ENCODE measurements at places on chromosomes 12 and 14. TPM values are rescaled to one million over a fixed set of nuclear protein-coding genes. Genes with fewer than 3 reads are reported as not detected.

GRCh38 chr12:70581208-70581607, 56.0 kb downstream of the PTPRB start:
- no peak for DNase-seq

DNA sequence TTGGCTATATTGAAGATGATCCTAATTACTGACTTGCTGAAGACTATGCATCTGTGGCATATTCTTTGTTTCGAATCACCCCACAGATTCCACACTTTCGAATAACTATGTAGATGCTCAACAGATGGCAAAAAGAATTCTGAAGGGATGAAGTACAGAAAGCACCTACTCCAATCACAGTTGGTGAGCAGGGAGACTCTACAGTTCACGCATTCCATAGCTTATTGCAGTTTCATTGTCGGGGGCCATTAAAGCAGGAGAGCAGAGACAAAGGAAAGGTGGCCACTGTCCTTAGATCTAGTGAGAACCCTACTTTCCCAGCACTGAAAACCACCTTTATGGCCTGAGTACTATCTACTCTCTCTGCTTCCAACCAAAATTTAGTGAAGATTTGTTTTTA, 191.9 kb downstream of the STXBP6 start:
- DNase-seq: no peak

- DNase-seq: no peak
Observed at GRCh38 chr14:57960946-57961785, 95.3 kb upstream of the SLC35F4 start.

DNA sequence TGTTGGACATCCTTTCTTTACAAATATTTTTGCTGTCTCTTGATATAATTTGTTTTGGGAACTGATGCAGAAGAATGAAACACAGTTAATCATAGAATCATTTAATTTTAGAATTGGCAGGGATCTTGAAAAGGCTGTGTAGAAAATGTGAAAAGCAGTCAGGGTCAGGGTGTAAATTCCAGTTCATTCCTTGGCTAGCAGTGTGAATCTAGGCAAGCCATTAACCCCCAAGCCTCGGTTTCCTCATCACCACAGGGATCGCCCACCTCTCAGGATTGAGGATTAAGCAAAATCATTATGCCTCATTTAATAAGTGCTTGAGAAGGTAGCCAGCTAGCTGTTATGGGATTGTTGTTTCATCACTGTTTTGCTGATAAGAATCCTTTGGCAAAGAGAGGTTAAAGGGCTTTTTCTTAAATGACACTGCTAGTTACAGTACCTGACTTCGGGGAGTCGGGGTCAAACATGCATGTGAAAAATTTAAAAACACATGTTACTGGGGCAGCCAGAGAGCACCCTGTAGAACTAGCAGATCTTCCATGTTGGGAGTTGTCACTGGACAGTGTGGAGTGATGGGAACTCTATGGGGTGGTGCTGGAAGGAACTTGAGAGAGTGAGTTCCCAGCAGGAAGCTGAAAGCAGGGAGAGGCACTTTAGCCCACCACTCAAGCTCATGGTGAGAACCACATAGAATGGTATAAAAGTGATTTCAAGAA, 10.7 kb downstream of the TNFRSF1A start:
- no peak for DNase-seq

GRCh38 chr14:76050797-76051392, 65.3 kb downstream of the IFT43 start:
- peak; percentile 72 for DNase-seq

DNA sequence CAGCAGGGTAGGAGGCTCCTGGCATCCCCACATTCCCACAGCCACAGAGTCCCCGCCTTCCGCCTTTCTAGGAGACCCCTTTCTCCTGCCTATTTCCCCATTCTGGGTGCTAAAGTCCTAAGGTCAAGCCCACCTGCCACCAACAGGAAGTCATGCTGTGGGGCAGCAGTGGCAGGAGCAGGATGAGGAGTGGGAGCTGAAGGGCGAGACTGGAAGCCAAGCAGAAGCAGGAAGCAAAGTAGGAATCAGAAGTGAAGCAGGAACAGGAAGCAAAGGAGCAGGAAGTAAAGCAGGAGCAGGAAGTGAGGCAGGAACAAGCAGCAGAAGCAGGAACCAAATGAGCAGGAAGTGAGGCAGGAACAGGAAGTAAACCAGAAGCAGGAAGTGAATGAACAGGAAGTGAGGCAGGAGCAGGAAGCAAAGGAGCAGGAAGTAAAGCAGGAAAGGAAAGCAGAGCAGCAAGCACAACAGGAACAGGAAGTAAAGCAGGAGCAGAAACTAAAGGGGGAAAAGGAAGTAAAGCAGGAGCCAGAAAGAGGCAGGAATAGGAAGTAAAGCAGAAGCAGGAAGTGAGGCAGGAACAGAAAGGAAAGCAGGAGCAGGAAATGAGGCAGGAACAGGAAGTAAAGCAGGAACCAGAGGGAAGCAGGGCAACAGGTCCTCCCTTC, 38.3 kb upstream of the RIMBP2 start:
- DNase-seq: no peak

- DNase-seq: no peak
Observed at GRCh38 chr14:48890333-48890732, 695.8 kb downstream of the RPS29 start.

DNA sequence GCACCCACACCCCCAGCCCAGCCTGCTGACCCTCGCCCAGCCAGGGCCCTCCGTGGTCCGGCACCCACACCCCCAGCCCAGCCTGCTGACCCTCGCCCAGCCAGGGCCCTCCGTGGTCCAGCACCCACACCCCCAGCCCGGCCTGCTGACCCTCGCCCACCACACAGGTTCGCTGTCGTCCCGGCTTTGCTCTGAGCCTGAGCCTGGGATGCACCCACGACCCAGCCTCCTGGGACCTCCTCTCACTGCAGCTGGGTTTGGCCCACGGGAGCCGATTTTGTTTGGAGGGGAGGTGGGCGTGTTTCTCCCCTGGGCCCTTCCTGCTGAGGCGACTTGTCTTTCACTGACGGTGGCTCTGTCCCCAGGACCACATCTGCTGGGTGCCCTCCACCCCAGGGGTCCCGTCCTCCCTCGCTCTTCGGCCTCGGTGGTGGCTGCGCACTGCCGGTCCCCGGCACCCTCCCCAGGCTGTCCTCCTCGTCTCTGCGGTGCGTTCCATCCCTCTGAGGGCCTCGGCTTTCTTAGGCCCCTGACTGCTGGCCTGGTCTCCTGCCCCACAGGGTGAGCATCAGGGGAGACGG, 83.8 kb downstream of the GALNT9 start:
- no peak for DNase-seq

GRCh38 chr12:38607295-38607694, 290.7 kb downstream of the ALG10B start:
- DNase-seq: no peak

GRCh38 chr14:95292660-95293425, 26.9 kb downstream of the CLMN start:
- DNase-seq: no peak

- DNase-seq: no peak
Observed at GRCh38 chr12:46773586-46774321, 52.0 kb downstream of the SLC38A4 start.

DNA sequence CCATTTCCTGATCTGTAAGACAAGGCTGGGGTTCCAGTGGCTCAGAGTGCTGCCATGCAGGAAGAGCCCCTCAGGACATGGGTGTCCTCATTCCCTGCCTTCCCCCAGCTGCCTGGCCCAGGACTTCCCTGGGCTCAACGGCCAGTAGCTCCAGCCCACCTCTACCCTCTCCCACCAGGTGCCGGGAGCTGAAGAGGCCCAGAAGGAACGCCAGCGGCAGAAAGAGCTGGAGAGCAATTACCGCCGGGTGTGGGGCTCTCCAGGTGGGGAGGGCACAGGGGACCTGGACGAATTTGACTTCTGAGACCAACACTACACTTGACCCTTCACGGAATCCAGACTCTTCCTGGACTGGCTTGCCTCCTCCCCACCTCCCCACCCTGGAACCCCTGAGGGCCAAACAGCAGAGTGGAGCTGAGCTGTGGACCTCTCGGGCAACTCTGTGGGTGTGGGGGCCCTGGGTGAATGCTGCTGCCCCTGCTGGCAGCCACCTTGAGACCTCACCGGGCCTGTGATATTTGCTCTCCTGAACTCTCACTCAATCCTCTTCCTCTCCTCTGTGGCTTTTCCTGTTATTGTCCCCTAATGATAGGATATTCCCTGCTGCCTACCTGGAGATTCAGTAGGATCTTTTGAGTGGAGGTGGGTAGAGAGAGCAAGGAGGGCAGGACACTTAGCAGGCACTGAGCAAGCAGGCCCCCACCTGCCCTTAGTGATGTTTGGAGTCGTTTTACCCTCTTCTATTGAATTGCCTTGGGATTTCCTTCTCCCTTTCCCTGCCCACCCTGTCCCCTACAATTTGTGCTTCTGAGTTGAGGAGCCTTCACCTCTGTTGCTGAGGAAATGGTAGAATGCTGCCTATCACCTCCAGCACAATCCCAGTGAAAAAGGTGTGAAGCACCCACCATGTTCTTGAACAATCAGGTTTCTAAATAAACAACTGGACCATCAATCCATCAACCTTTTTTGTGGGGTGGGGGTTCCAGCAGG, 17.6 kb downstream of the AGAP2 start:
- DNase-seq: no peak

DNA sequence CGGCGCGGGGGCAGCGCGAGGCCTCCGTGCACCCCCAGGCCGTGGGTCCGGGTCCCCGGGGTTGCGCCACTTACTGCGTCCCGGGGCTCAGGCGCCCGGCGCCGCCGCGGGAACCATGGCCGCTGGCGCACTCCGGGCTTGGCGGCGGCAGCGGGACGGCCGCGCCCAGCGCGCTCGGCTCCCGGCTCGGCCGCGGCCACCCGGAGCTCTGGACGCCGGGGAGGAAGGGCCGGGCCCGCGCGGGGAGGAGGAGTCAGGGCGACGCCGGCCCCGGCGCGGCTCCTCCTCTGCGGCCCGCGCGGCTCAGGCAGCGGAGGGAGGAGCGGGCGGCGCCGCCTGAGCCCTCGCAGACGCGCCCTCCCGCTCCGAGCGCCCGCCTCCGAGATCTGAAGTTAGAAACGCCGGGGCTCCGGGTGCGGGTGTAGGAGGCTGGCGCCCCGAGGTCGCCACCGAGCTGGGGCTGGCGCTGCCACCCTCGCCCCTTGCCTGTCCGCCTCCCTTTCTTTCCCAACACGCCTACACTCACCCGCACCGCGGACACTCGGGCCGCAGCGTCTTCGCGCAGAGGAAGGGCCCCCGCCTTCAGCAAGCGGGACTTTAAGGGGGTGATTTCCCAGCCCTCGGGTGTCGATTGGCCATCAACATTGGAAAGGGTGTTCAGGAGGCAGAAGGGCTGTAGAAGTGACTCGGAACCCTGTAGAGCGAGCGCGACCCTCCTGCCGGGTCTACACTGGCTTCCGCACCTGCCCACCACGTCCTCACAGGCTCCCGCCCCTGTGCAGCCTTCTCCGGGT, at the start of gene NIN:
Gene NIN (minus strand): TSS at position 231 of the 794 bp plus-strand sequence. CDS start 9,106 bp downstream, outside the sequence.
- DNase-seq: peak; percentile 80

DNA sequence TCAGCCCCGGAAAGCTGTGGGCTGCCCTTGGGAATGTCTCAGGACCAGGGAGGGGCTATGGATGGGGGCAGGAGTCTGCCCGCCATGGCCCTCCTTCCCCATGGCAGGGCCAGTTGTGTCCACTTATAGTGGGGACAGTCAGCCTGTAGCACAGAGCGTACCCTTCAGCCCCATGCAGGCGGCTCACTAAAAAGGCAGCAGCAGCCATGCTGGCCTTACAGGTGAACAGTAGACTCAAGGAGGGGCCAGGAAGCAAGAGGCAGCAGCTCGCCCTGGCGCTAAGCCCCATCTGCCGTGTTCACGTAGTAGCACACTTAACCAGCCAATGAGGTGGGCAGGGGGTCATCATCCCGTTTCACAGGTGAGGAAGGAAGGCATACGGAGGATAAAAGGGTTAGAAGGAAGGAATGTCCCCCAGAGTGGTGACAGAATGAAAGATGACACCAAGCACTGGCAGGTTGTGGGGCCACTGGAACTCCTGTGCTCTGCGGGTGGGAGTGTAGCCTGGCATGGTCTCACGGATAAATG, 52.7 kb downstream of the FAM222A start:
- no peak for DNase-seq

GRCh38 chr12:88413646-88414045, 166.6 kb downstream of the KITLG start:
- no peak for DNase-seq

DNA sequence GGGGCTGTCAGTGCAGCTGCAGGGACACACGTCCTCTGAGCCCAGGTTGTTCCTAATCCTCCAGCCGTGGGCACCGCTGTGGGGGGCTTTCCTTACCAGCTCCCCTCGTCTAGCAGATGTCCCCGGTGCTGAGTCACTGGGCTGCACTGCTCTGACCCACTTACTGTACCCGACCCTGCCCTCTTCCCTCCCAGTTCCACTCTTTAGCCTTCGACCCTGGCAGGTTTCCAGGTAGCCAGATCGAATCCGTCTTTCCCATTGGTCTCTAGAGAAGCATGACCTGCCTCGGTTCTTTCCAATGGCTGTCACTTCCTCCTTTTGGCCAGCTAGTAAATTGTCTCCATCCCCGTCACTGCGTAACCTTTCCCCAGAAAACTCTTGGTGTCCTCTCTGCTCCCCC, 48.4 kb downstream of the ELK3 start:
- no peak for DNase-seq

- DNase-seq: no peak
Observed at GRCh38 chr14:102043251-102044025, 43.4 kb downstream of the HSP90AA1 start.

DNA sequence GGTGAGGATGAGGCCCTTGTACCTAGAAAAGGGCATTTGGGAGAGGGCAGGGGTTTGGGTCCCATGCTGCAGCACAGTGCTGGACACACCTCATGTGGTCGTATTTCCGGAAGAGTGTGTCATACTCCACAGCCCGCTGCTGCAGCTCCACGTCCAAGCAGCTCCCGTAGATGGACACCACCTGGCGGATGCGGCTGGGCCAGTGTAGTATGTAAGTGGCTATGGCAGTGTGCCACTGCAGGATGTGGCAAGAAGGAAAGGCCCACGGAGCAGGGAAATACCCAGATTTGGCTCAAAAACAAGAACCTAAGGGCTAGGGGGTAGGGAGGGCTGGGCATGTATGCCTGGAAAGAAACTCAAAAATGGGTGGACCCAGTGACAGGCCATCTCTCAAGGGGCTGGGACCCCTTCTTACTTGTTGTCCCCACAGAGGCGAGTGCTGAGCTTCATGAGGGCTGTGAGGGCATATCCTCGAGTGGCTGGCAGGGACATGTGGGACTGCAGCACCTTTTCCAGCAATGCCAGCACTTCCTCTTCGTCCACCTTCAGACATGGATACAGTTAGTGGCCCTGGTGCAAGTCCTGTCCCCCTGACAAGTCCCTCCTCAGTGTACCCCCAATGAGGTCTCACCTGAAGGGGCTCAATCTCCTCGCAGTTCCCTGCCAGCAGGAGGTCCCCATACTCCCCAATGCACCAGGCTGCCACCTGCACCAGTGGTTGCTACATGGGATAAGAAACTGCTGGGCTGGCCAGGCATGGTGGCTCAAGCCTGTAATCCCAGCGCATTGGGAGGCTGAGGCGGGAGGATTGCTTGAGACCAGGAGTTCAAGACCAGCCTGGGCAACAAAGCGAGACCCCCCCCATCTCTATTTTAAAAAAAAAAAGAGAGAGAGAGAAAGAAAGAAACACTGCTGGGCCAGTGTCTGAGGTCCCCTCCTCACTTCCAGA, 5.4 kb downstream of the AP1G2 start:
- DNase-seq: no peak

The ATL1 gene
- total RNA-seq: 0.81 TPM

The DNAJC22 gene
- 0.14 TPM for total RNA-seq

The MYO1H gene
- not detected for total RNA-seq

The KIF5A gene
- 1.2 TPM for total RNA-seq

The RNASE3 gene
- total RNA-seq: not detected

The PTCSC3 gene
- total RNA-seq: not detected

Measured in activated CD8-positive, alpha-beta T cell treated with anti-CD3 and anti-CD28 coated beads for 36 hours (primary cell).